ENCODE measurements at places on chromosomes 2 and 18. TPM values are rescaled to one million over a fixed set of nuclear protein-coding genes. Genes with fewer than 3 reads are reported as not detected.

The FAM110C gene
- total RNA-seq = 10.2 TPM

The MMADHC gene
- 156 TPM for total RNA-seq

The PFN4 gene
- 0.24 TPM for total RNA-seq

The RNF125 gene
- total RNA-seq = 1.1 TPM

The IL36RN gene
- total RNA-seq = 0.63 TPM

The POTEI gene
- 1.9 TPM for total RNA-seq

The CPS1 gene
- total RNA-seq = 587 TPM

The FAP gene
- total RNA-seq = 44.5 TPM

The ORMDL1 gene
- total RNA-seq = 77.6 TPM

- DNase-seq = peak; percentile 86
Measured at GRCh38 chr18:623761-624620, 27.2 kb downstream of the CLUL1 start.

DNA sequence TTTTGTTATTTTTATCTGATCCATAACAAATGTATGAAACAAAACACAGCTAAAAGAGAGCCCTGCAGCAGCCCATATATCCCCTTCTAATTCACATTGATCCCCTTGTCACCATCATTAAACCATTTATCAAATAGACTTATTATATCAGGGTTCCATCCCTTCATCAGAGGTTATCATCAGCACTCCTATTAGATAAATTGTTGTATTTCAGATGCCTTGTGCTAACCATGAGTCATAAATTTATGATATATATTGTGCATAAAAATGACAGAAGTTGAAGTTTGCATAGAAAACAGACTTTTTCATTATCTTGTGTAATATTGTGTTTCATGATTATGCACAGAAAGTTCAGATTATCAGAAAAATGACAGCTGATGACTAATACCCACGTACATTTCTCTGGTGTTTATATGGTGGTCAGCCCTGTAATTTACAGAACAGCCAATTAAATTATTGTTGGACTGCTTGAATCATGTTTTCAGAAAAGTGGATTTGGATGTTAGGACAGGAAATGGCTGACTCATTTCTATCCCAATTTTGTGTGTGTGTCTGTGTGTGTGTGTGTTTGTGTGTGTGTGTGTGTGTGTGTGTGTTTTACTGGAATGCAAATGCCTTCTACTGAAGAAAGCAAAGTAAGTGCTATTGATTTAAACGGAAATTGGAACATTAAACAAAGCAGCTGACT is 80.9 kb downstream of the PPP1R1C start:
- no peak for DNase-seq

DNA sequence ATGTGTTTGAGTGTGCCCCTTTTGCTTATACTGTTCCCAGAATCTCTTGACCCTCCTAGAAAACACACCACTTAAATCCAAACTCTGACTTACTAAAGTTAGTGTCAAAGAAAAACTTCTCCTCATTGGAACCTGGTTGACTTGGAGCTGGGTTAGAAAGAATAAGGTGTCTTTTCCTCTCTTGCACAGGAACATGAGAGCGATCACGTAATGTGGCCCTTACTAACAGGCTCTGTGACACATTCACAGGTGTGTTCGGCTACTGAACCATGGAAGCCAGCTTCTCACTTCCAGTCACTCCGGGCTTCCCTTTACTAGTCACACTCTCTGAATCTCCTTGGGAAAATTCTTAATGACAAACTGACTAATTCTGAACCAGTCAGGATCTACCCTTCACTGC is 5.4 kb upstream of the POU3F3 start:
- no peak for DNase-seq

- DNase-seq = peak; percentile 43
Measured at GRCh38 chr18:48673853-48674721, 135.3 kb downstream of the CTIF start.

DNA sequence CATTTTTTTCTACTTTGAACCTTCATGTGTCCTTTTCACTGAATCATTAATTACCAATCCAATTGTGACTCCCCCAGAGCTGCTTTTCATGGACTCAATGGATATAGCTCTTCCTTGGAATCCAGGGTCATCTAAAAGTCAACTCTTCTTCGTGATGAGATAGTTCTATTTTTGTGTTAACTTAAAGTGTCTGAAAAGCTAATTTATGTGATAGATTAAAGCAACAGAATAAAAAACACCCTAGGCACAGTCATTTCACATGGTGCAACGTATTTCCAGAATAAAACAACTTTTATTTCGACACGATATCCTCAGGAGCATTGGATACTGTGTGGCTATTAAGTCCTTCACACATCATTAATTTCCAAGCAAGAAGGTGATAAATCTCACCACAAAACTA is 250.6 kb upstream of the SPHKAP start:
- DNase-seq = no peak

GRCh38 chr2:108855194-108855593 is 68.6 kb downstream of the CCDC138 start:
- peak; percentile 11 for DNase-seq

- peak; percentile 80 for DNase-seq
Measured at GRCh38 chr2:168699844-168700417, 102.5 kb upstream of the NOSTRIN start.

- DNase-seq = no peak
Measured at GRCh38 chr2:8121826-8122513, 559.9 kb upstream of the ID2 start.

DNA sequence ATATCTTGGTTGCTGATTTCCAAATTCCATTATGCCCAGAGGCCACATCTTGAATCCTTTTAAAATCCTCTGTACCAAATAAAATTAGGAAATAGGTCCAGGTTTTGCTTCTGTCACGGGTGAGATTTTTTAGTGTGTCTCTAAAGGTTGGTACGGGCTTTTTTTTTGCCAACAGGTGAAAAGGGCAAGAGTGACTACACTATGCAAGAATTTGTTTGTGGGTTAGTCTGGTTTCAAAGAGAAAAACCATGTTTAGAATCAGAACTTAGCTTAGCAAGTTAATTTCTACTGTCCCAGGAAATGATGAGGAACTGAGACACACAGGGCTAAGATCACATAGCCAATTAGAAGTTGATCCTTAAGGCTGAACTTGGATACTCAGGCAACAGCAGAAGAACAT is 41.7 kb downstream of the POLR1A start:
- no peak for DNase-seq

DNA sequence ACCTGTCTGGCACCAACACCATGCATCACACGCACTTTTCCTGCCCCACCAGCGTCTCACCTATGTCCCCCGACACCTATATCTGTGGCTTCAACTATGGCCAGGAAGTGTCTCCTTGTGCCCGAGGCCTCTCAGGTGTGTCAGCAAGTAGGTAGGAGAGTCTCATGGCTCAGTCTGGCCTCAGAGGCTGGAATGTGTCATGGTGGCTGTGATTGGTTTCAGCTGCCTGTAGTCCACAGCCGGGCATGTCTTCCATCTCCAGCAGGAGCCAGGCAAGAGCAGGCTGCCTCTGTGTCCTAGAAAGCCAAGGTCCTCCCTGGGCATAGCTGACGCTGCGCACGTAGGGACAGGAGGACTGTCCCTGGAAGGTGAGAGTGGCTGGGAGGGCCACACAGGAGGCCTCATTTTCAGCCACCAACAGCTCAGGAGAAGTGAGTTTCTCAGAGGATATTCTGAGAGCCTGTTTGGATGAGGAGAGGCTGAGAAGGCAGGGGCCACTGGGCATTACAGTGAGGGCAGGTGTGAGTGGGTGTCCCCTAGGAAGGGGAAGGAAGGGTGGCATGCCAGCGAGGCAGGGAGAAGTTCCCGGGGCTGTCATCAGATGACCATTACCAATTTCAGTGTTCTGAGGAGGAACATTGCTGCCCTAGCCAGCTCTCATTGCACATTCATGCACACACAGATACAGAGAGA is 47.2 kb downstream of the SDC1 start:
- DNase-seq = no peak
